ENCODE measurements at places on chromosomes 7 and 10.

GRCh38 chr7:100949933-100950443 lies 654 bp downstream of the MUC3A start:
- DNase-seq: no peak

GRCh38 chr10:5563991-5564536 lies 39.3 kb downstream of the CALML3 start:
- no peak for DNase-seq

DNA sequence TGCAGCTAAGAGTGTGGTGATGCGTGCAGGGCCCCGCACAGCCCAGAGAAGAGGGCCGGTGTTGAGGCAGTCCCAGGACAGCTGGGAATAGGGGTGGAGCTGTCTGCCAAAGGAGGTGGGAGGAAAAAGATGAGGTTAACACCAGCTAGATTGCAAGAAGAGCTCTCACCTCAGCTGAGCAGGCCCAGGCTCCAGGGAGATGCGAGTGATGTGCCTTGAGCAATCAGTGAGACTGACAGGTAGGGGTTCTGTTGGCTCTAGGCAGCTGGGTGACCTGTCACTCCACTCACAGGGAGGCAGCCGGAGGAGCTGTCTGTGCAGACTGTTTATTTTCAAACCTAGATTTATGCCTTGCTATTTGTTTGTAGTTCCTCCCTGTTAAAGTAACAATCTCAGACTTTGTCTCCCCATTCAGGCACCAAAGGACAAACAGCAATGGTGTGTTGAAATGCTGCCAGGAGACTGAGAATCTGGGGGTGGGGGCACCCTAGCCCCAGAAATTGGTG lies 205.1 kb upstream of the CXCL12 start:
- no peak for DNase-seq

DNA sequence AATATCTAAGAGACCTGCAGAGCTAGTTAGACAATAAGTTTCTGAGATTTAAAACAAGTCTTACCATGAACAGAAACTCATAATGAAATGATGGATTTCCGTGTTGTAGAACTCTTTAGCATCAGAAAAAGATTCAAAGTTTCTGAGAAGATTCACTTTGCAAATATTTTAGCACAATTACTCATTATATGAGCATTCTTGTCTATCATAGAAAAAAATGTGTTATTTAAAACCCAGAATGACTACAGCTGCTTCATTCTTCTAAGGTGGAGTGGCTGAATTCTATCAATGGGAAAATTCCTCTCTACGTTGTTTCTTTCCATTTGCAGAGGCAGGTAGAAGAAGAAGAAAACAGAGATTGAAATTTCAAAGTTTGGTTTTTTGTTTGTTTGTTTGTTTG lies 21.0 kb upstream of the RALA start:
- DNase-seq: no peak

GRCh38 chr10:96416643-96417042 lies 57.8 kb upstream of the OPALIN start:
- DNase-seq: no peak

DNA sequence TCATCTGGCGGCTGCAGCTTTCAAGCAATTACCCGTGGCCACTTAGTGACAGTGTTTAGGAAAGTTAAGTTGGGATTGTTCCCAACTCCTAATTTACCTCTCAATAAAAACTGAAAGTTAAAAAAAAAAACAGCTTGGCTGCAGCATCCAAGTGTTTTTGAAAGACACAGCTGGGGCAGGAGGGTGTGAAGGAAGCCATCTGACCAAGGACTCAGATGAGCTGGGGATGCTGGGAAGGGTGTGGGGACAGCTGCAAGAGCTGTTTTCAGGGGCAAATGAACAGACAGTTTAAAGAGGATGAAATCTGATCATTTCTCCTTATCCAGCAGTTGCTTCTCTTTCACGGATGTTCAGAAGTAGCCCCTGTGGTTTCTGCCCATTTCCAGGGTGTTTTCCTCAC lies 129.2 kb upstream of the CDCA7L start:
- DNase-seq: no peak
